Mucosa of descending colon (tissue), 3 donors: ENCODE measurements at places on chromosomes 3 and 15. TPM values are rescaled to one million over a fixed set of nuclear protein-coding genes. Genes with fewer than 3 reads are reported as not detected.
A peak's percentile ranks its signal among the peaks of the same experiment; 100 is the strongest.

DNA sequence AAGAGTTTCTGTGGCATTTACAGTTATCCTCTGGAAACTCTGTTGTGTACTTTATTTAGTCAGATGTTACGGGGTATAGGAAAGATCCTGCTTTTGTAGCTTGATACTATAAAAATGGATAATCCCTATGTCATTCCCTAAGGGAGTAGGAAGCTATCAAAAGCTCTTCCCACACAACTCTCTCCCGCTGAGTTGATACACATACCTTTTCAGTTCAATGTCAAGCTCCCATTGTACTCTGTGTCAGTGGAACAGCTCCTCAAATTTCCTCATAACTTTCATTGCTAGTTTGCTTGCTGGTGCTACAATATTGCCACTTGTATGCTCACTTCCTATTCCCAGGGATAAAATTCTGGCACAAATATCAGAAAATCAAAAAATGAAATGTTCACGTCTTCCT lies 893.3 kb upstream of the GBE1 start:
- no peak for DNase-seq

GRCh38 chr3:128382221-128382807 lies 84.4 kb downstream of the DNAJB8 start:
- peak; percentile 83 for DNase-seq

DNA sequence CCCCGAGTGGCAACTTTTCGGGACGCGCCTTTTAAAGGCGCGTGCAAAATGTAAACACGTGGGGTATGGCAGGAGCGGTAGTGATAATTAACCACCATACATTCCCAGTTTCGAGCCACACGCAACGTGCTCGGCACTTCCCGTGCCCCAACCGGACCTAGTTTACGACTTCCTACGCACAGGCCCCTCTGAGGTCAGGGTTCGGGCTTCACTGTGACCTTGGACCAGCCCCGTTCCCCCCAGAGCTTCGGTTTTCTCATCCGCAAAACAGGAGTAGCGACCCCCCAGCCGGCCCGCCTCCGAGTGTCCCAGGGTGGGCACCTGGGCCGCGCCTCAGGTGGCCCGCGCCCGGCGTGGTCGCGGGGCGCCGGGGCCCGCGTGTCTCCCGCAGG lies 451 bp downstream of the CHCHD4 start:
- peak; percentile 87 for DNase-seq

TRIM42 gene
- not detected for total RNA-seq
